ENCODE measurements at places on chromosomes 3 and 15.

DNA sequence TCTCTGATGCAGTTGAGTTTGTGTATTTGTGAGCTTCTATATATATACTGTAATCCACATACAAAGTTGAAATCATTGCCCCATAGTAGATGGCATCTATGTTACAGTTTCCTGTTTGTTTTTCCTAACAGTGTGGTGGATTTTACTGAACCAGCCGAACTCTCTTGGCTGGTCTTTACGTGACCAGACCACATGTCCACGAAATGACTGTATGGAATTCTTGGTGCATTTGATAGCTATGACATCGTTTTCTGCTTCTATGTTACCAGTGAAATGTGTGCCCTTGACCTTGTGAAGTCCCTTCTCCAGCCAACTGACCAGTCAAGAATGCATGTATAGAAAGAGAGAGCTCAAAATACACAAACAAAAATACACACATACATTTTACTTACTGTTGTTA, 1.8 kb downstream of the KCNMB2 start:
- DNase-seq = no peak
- no peak overlapping the region for H3K4me3 ChIP-seq
- H3K27ac ChIP-seq = no peak overlapping the region

DNA sequence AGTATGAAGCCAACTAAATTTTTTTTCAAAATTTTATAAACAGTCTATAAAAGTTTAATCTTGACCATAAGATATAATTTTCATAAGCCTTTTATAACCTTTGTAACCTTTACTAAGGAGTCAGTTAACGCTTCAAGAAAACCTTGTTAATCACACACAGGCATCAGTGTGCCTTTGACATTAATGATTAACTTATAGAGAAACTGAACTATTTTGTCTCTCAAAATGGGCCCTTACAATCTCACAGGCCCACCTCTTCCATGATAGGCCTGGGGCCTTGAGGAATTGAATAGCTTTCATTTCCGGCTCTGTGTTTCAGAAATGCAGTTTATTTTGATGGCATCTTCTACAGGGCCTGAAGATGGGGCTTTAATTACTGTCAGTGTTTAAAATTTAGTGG, 70.1 kb downstream of the CD200 start:
- DNase-seq = no peak
- H3K27me3 ChIP-seq = no peaks in the 10 kb centered on the region
- H3K4me3 ChIP-seq = no peak overlapping the region
- H3K27ac ChIP-seq = no peak overlapping the region
- peaks cover 8% of the 10 kb centered on the region for H3K4me1 ChIP-seq

DNA sequence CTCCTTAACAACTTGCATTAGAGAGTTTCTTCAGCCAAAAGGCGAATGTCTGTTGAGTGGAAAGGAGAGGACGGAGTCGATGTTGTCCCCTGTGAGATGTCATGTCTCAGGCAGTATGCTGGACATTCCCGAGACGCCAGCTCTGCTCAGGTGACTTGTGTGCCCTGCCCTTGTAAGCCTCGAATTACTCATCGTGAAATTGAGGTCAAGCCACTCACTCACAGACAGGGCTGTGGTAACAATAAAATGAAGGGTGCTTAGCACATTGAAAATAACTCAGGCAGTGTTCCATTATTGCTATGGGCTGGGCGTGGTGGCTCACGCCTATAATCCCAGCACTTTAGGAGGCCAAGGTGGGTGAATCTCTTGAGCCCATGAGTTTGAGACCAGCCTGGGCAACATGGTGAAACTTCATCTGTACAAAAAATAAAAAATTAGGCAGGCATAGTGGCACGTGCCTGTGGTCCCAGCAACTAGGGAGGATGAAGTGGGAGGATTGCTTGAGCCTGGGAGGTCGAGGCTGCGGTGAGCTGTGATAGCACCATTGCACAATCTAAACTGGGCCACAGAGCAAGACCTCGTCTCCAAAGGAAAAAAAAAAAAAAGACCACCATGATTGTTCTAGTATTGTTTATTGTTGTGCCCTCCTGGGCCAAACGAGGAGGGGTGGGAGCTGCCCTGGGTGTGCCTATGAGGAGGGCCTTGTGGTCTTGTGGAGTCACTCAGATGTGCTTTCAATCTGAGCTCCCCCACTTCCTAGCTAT, 214.4 kb downstream of the THSD4 start:
- no peaks in the 10 kb centered on the region for H3K36me3 ChIP-seq
- DNase-seq = peak; percentile 57
- peak overlapping the region; percentile 98 for H3K27ac ChIP-seq
- H3K4me3 ChIP-seq = no peak overlapping the region

- no peak for DNase-seq
- no peak overlapping the region for H3K4me3 ChIP-seq
- H3K36me3 ChIP-seq = no peaks in the 10 kb centered on the region
These were observed 132.0 kb upstream of the NSMCE3 start for GRCh38 chr15:29401644-29402043.

DNA sequence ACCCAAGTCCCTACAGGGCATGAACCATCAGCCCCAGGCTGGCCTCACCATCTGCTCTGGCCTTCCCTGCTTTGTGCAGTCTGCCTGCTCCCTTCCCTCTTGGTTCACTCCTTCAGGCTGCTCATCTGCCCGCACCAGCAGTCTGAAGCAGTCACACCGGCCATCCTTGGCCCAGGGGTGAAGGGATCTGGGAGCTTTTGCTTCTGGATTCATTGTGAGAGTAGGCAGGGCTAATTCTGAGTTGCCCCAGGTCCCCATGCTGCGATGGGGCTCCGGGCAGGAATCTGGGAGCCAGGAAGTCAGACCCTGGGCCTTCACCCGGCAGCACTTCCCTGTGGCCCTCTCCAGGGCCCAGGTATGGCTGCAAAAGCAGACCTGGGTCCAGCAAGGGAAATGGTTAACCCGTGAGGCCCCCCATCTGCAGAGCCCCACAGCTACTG, 99.7 kb downstream of the VGLL4 start:
- no peaks in the 10 kb centered on the region for H3K27me3 ChIP-seq
- no peak overlapping the region for H3K4me3 ChIP-seq
- no peaks in the 10 kb centered on the region for H3K4me1 ChIP-seq
- DNase-seq = peak; percentile 45
- H3K36me3 ChIP-seq = no peaks in the 10 kb centered on the region
- H3K27ac ChIP-seq = no peak overlapping the region

GRCh38 chr3:86869566-86869965, 121.4 kb downstream of the VGLL3 start:
- DNase-seq = no peak
- no peak overlapping the region for H3K27ac ChIP-seq
- H3K27me3 ChIP-seq = no peaks in the 10 kb centered on the region
- H3K4me1 ChIP-seq = no peaks in the 10 kb centered on the region
- H3K4me3 ChIP-seq = no peak overlapping the region

DNA sequence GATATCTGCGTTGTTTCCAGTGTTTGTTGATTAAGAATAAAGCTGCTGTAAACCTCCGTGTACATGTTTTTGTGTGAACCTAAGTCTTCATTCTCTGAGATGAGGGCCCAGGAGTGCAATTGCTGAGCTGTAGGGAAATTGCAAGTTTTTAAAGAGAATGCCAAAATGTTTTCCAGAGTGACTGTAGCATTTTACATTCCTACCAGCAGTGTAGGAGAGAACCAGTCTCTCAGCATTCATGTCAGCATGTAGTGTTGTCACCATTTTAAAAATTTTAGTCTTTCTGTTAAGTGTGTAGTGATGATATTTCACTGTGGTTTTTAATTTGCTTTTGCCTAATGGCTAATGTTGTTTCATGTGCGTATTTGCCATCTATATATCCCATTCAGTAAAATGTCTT, 3.4 kb upstream of the MGLL start:
- H3K27ac ChIP-seq = no peak overlapping the region
- H3K4me3 ChIP-seq = no peak overlapping the region
- no peak for DNase-seq
- H3K36me3 ChIP-seq = no peaks in the 10 kb centered on the region

GRCh38 chr15:93136606-93137005, 47.6 kb upstream of the RGMA start:
- H3K4me3 ChIP-seq = no peak overlapping the region
- no peaks in the 10 kb centered on the region for H3K4me1 ChIP-seq
- H3K27ac ChIP-seq = no peak overlapping the region
- H3K36me3 ChIP-seq = no peaks in the 10 kb centered on the region
- H3K27me3 ChIP-seq = no peaks in the 10 kb centered on the region
- no peak for DNase-seq

GRCh38 chr3:127043041-127043641, 60.2 kb downstream of the PLXNA1 start:
- H3K27ac ChIP-seq = peak overlapping the region; percentile 2
- DNase-seq = peak; percentile 77
- no peaks in the 10 kb centered on the region for H3K27me3 ChIP-seq
- H3K36me3 ChIP-seq = no peaks in the 10 kb centered on the region
- H3K4me3 ChIP-seq = no peak overlapping the region
- H3K4me1 ChIP-seq = no peaks in the 10 kb centered on the region

GRCh38 chr15:86311568-86312280, 232.1 kb downstream of the AGBL1 start:
- no peak overlapping the region for H3K27ac ChIP-seq
- H3K36me3 ChIP-seq = no peaks in the 10 kb centered on the region
- H3K27me3 ChIP-seq = no peaks in the 10 kb centered on the region
- no peak overlapping the region for H3K4me3 ChIP-seq

DNA sequence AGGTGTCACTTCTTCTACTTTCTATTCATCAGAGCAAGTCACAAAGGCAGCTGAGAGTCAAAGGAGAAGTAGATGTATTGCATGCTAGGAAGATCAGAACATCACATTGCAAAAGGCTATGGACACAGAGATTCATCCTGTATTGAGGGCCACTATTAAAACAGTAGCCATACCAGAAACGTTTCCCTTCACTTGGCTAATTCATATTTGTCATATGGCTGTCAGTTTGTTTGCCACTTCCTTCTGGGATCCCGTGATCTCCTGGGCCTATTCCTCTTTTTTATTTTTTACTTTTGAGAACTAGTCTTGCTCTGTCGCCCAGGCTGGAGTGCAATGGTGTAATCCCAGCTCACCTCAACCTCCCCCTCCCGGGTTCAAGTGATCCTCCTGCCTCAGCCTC, 184.0 kb upstream of the SATB1 start:
- no peaks in the 10 kb centered on the region for H3K4me1 ChIP-seq
- no peak for DNase-seq
- H3K27ac ChIP-seq = no peak overlapping the region
- no peaks in the 10 kb centered on the region for H3K36me3 ChIP-seq

DNA sequence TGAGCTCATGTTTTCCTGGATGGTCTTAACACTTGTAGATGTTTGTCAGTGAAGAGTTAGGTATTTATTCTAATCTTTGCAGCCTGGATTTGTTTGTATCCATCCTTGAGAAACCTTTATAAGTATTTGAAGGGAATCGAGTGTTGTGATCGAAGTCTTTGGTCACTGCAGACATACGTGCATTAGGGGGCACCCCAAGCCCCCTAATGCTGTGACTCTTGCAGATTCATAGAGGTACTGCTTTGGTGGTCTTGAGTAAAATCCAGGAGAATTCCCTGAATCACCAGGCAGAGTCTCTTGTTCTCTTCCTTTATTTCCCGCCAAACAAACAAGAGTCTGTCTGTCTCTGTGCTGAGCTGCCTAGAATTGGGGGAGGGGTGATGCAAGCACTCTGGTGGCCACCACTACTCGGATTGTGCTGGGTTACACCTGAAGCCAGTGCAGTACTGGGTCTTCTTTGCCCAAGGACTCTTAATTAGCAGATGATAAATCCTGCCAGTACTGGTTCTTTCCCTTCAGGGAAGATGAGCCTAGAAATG, 170.5 kb upstream of the POU1F1 start:
- no peak overlapping the region for H3K4me3 ChIP-seq
- H3K36me3 ChIP-seq = no peaks in the 10 kb centered on the region
- no peaks in the 10 kb centered on the region for H3K4me1 ChIP-seq
- no peak for DNase-seq

GRCh38 chr3:157582637-157582973, 79.4 kb upstream of the VEPH1 start:
- no peak overlapping the region for H3K27ac ChIP-seq
- H3K4me1 ChIP-seq = no peaks in the 10 kb centered on the region
- DNase-seq = no peak

GRCh38 chr15:90638201-90638691, 78.9 kb upstream of the BLM start:
- no peak overlapping the region for H3K4me3 ChIP-seq
- no peak overlapping the region for H3K27ac ChIP-seq
- peaks cover 5% of the 10 kb centered on the region for H3K36me3 ChIP-seq
- no peaks in the 10 kb centered on the region for H3K27me3 ChIP-seq
- no peak for DNase-seq

DNA sequence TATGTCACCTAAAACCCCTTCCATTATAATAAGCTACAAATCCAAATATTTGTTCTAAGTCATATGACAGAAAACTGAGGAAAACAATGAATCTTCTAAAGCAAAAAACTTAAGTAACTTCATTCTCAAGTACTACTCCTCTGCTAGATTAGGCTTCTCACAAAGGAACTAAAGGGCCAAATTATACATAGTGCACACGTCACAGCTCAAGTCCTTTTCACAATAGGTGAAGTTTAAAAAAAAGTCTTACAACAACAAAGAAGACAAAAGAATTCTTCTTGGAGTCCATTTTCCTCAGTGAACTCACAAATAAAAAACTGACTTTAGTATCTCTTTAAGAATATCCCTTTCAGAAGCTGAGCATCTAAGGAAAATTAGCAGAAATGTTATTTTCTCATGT, 479.9 kb downstream of the MAGI1 start:
- no peak overlapping the region for H3K27ac ChIP-seq
- H3K36me3 ChIP-seq = no peaks in the 10 kb centered on the region

DNA sequence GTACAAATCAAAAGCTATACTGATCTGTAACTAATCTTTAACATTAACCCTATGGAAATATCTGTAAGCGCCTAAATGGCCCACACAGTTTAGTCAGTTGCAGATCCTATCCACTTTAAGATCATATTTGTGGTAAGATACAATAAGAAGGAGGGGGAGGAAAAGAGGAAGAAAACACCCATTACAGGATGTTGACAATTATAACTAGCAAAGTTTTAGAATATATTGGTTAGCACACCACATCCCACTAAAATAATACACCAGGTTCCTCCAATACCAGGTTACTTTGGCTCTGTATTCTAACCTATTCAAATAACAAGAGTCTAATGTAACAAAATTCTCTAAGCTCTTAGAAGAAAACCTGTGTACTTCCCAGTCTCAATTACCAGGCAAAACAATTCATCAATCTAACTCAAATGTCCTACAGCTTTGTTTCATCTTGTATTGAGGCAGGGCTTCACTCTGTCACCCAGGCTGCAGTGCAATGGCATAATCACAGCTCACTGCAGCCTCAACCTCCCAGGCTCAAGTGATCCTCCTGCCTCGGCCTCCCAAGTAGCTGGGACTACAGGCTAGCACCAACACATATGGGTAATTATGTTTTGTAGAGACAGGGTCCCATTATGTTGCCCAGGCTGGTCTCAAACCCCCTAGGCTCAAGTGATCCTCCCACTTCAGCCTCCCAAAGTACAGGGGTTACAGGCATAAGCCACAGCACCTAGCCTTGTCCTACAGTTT, 4.2 kb downstream of the SLC4A7 start:
- DNase-seq = no peak
- H3K4me3 ChIP-seq = no peak overlapping the region
- no peaks in the 10 kb centered on the region for H3K36me3 ChIP-seq
- H3K27me3 ChIP-seq = no peaks in the 10 kb centered on the region

- no peak for DNase-seq
- H3K36me3 ChIP-seq = no peaks in the 10 kb centered on the region
- no peak overlapping the region for H3K27ac ChIP-seq
- no peaks in the 10 kb centered on the region for H3K27me3 ChIP-seq
- no peaks in the 10 kb centered on the region for H3K4me1 ChIP-seq
These were observed 9.2 kb downstream of the SIDT1 start for GRCh38 chr3:113541519-113541918.

GRCh38 chr15:31361764-31362515, 35.3 kb downstream of the KLF13 start:
- H3K4me3 ChIP-seq = no peak overlapping the region
- no peaks in the 10 kb centered on the region for H3K36me3 ChIP-seq
- no peak overlapping the region for H3K27ac ChIP-seq
- H3K27me3 ChIP-seq = no peaks in the 10 kb centered on the region
- peaks cover 3% of the 10 kb centered on the region for H3K4me1 ChIP-seq

Data from aorta (tissue), 5 donors.